Cardiac muscle cell (in vitro differentiated cells and primary cell): ENCODE measurements at places on chromosomes 7 and 10. TPM values are rescaled to one million over a fixed set of nuclear protein-coding genes. Genes with fewer than 3 reads are reported as not detected.

FAS gene
- total RNA-seq = 0.67 and 1.2 TPM in 2 replicates

GTF2IRD1 gene
- total RNA-seq = 33.0 and 51.4 TPM in 2 replicates

SLC13A1 gene
- total RNA-seq = not detected in 2 replicates

DGKI gene
- 29.2 and 52.7 TPM in 2 replicates for total RNA-seq

VWA2 gene
- total RNA-seq = not detected in 2 replicates

AKR1B15 gene
- total RNA-seq = 0.21 and 1.6 TPM in 2 replicates

LRRC4 gene
- 8.3 and 9.3 TPM in 2 replicates for total RNA-seq

BTBD16 gene
- total RNA-seq = 0.09 TPM in 1 of 2 replicates, not detected in the other

TMEM184A gene
- total RNA-seq = 2.8 and 3.0 TPM in 2 replicates

EFCAB10 gene
- total RNA-seq = not detected in 2 replicates

INSYN2A gene
- not detected in 2 replicates for total RNA-seq

DPYSL4 gene
- 30.3 and 58.0 TPM in 2 replicates for total RNA-seq

OPN1SW gene
- not detected in 2 replicates for total RNA-seq

ABLIM1 gene
- total RNA-seq = 96.1 and 148 TPM in 2 replicates

OR9A2 gene
- 0.60 TPM in 1 of 2 replicates, not detected in the other for total RNA-seq

DLX6 gene
- not detected in 2 replicates for total RNA-seq

MGAM2 gene
- total RNA-seq = 0.03 and 0.18 TPM in 2 replicates

HNRNPF gene
- total RNA-seq = 180 and 189 TPM in 2 replicates

OR13A1 gene
- total RNA-seq = 0.15 TPM in 1 of 2 replicates, not detected in the other

TACC2 gene
- 50.0 and 98.0 TPM in 2 replicates for total RNA-seq

VSTM4 gene
- 2.3 and 6.0 TPM in 2 replicates for total RNA-seq

SKIDA1 gene
- total RNA-seq = 42.4 and 62.4 TPM in 2 replicates

OR2A5 gene
- not detected in 2 replicates for total RNA-seq

PDZD7 gene
- 1.3 and 4.5 TPM in 2 replicates for total RNA-seq

TRIM74 gene
- 2.0 and 5.2 TPM in 2 replicates for total RNA-seq

ACSL5 gene
- not detected in 2 replicates for total RNA-seq

PRKG1 gene
- 4.5 and 13.3 TPM in 2 replicates for total RNA-seq

TWIST1 gene
- 43.5 and 44.6 TPM in 2 replicates for total RNA-seq

GPR146 gene
- 11.2 and 16.3 TPM in 2 replicates for total RNA-seq

SFTPA1 gene
- total RNA-seq = not detected in 2 replicates

SGPL1 gene
- 37.7 and 51.9 TPM in 2 replicates for total RNA-seq

NCF1 gene
- 0.18 and 0.39 TPM in 2 replicates for total RNA-seq

TRPV5 gene
- total RNA-seq = not detected in 2 replicates

CDC14C gene
- total RNA-seq = not detected in 2 replicates

TFR2 gene
- total RNA-seq = 0.89 and 2.5 TPM in 2 replicates

RET gene
- 0.07 and 0.09 TPM in 2 replicates for total RNA-seq

C1QL3 gene
- 0.35 TPM in 1 of 2 replicates, not detected in the other for total RNA-seq

GPR37 gene
- total RNA-seq = 8.6 and 17.1 TPM in 2 replicates

CPVL gene
- total RNA-seq = 30.6 and 49.5 TPM in 2 replicates

ASZ1 gene
- total RNA-seq = 0.18 TPM in 1 of 2 replicates, not detected in the other

MYH16 gene
- not detected in 2 replicates for total RNA-seq

ZNF853 gene
- total RNA-seq = 31.3 and 32.2 TPM in 2 replicates
